ENCODE measurements at places on chromosomes 5 and 9. TPM values are rescaled to one million over a fixed set of nuclear protein-coding genes. Genes with fewer than 3 reads are reported as not detected.

Gene PDE6A
- not detected for total RNA-seq

Gene OR13C4
- total RNA-seq = not detected

Gene KCNN2
- 19.1 TPM for total RNA-seq

Gene MELK
- 5.0 TPM for total RNA-seq

Gene CNTFR
- 23.8 TPM for total RNA-seq
